ENCODE measurements at places on chromosomes 16 and 17.

DNA sequence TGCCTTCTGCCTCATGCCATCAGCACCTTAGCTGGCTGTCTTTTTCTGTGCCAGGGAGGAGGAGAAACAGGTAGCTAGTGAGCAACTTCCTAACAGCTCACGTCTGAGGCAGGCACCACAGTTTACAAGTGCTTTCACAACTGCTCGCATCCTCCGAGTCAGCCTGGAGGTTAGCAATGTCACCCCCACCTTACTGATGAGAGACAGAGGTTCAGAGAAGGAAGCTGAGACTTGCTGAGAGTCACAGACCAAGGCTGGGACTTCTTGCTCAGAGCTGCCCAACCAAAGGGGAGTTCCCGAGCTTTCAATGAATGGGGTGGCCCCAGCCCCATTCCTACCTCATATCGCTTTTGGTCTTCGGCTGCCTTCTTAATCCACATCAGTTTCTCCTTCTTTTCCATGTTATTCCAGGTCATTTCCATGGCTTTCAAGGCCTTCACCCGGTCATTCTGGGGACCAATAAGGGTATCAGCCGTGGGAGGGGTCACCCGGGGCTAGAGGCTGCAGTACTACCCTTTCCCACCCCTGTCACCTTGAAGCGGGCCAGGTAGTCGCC is 9.6 kb downstream of the UBTF start:
- no peak for DNase-seq

DNA sequence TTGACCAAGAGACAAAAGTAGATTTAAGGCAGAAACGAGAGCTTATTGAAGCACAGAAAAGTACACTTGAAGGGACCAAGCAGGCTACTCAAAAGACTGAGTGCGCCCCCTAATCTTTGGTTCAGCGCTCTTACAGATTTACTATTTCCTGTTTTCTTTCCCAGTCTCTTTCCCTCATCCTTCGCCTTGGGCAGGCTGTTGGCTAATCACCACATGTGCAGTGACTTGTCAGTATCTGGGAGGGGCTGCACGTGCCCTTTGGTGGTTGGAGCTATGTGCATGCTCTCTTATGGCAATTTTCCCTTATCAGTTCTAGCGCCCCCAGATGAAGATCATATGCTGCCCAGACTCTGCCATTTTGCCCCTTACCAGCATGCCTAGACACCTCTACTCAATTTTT is 35.4 kb upstream of the SHISA6 start:
- no peak for DNase-seq

- no peak for DNase-seq
Observed at GRCh38 chr16:85527767-85528297, 85.3 kb upstream of the GSE1 start.

DNA sequence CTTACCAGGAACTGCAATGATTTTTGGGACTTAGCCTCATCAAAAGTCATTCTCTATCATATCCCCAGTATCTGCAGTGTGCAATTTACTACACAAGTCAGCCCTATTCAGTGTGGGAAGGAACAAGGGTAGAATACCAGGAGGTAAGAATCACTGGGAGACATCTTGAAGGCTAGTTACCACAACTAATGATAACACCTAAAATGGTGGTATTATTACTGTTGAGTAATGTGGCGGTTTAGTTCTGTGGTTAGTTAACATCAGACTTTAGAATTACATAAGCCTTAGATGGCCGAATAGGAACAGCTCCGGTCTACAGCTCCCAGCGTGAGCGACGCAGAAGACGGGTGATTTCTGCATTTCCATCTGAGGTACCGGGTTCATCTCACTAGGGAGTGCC is 567.9 kb upstream of the CDH11 start:
- no peak for DNase-seq

DNA sequence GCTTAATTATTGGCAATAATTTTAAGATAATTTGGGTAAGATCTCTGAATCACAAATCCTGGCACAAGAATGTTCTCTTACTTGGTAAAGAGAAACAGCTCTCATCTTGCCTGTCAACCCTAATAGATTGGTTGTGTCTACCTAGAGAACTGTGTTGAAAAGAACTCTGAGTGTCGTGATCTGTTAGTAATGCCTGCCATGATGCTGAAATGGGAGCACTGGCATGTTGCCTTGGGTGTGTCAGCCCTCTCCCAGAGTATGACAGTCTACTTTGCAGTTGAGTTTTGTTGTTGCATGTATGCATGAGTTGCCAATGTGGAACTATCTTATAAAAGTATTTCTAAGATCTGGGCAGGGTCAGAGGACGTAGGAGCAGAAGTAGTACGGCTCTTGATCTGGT is 221.4 kb downstream of the MAF start:
- no peak for DNase-seq

DNA sequence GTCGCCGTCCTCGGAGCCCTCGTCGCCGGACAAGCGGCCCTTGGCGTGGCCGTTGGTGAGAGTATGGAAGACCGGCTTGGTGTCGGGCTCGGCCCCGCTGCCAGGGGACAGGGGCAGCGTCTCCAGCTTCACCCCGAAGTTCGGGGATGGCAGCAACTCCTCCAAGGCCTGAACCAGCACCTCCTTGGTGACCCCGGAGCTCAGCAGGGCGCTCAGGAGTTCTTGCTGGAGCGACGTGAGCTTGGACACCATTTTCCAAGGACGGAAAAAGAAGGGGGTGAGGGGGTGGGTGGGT is 279 bp downstream of the HNF1B start:
- DNase-seq: no peak
